ENCODE measurements at places on chromosomes 11 and 22. TPM values are rescaled to one million over a fixed set of nuclear protein-coding genes. Genes with fewer than 3 reads are reported as not detected.

Gene IL18BP
- polyA plus RNA-seq: 3.1 TPM

Gene ELFN2
- polyA plus RNA-seq: 4.4 TPM

Gene KRTAP5-8
- not detected for polyA plus RNA-seq

Gene FOXR1
- not detected for polyA plus RNA-seq

Gene C1QTNF4
- 16.4 TPM for polyA plus RNA-seq

Gene OR51E2
- not detected for polyA plus RNA-seq

Gene MYO18B
- polyA plus RNA-seq: 0.34 TPM

Gene OR51B2
- not detected for polyA plus RNA-seq

Gene MUC2
- not detected for polyA plus RNA-seq

Gene XKR3
- not detected for polyA plus RNA-seq

Gene VPREB3
- polyA plus RNA-seq: not detected

Gene RASSF10
- 0.34 TPM for polyA plus RNA-seq

Gene HBD
- not detected for polyA plus RNA-seq

Gene BIK
- polyA plus RNA-seq: 3.1 TPM

Gene GGTLC3
- not detected for polyA plus RNA-seq

Gene SLC1A2
- 130 TPM for polyA plus RNA-seq

Gene FAM83F
- polyA plus RNA-seq: 0.02 TPM

Gene VPREB1
- polyA plus RNA-seq: not detected

Gene KRTAP5-7
- polyA plus RNA-seq: 0.56 TPM

Gene ZNF280B
- 2.3 TPM for polyA plus RNA-seq

Gene MCAM
- polyA plus RNA-seq: 12.5 TPM

Gene SPDYC
- polyA plus RNA-seq: not detected

Gene CNGA4
- polyA plus RNA-seq: not detected

Gene FBLN1
- 3.4 TPM for polyA plus RNA-seq

Gene MRGPRE
- polyA plus RNA-seq: 0.28 TPM

Gene OR51B4
- polyA plus RNA-seq: not detected

Gene PRPF19
- polyA plus RNA-seq: 99.4 TPM

Gene POTEH
- polyA plus RNA-seq: not detected

Gene EEF1G
- polyA plus RNA-seq: 1,555 TPM

Gene APOA4
- polyA plus RNA-seq: not detected

Gene CRYAB
- polyA plus RNA-seq: not detected

Gene APLNR
- polyA plus RNA-seq: not detected

Gene TRPC6
- polyA plus RNA-seq: 0.30 TPM

Gene TYR
- polyA plus RNA-seq: not detected

Gene MLC1
- polyA plus RNA-seq: not detected

Gene PATE4
- not detected for polyA plus RNA-seq

Gene IFITM1
- polyA plus RNA-seq: 0.35 TPM

Gene CECR2
- 2.1 TPM for polyA plus RNA-seq

Gene CTR9
- 24.1 TPM for polyA plus RNA-seq

Gene MPZL2
- polyA plus RNA-seq: not detected

Gene PHOX2A
- not detected for polyA plus RNA-seq

Gene HOATZ
- polyA plus RNA-seq: not detected

Gene DEUP1
- 0.46 TPM for polyA plus RNA-seq

Gene MAML2
- 3.1 TPM for polyA plus RNA-seq

Gene SCGB1A1
- not detected for polyA plus RNA-seq

Gene CHRM1
- not detected for polyA plus RNA-seq

Gene INS
- not detected for polyA plus RNA-seq

Gene SOX6
- polyA plus RNA-seq: 2.2 TPM

Gene ARHGAP8
- polyA plus RNA-seq: 5.0 TPM

Gene FGF4
- polyA plus RNA-seq: not detected

Gene CARD18
- not detected for polyA plus RNA-seq

Gene PHF21B
- 49.5 TPM for polyA plus RNA-seq

Gene SMC1B
- polyA plus RNA-seq: not detected

Gene OR8B3
- polyA plus RNA-seq: not detected

Gene SWAP70
- polyA plus RNA-seq: 1.8 TPM

Gene SYCE3
- polyA plus RNA-seq: not detected

Gene E2F8
- polyA plus RNA-seq: 0.07 TPM

Gene SMIM35
- polyA plus RNA-seq: 0.12 TPM

Gene TMEM179B
- 24.5 TPM for polyA plus RNA-seq

Gene ATP6V1E1
- 224 TPM for polyA plus RNA-seq
